ENCODE measurements at places on chromosomes 16 and 17. TPM values are rescaled to one million over a fixed set of nuclear protein-coding genes. Genes with fewer than 3 reads are reported as not detected.

DNA sequence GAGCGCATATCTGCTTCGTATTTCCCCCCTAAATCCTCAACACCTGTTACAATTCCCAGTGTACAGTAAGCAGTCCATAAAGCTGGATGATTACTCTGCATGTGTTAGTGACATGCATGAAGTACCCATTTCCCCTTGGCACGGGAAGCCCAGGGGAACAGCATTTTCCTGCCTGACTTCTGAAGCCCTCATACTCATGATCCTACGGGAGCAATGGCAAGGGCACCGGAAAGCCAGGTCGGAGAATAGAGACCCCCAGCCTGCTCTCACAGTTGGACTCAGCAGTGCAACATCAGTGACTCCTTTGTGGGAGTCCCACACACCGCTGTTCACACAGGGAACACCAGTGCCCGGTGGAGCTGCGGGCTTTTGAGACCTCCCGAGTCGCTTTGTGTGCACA lies 336.9 kb downstream of the CDH13 start:
- no peak overlapping the region for H3K4me3 ChIP-seq
- DNase-seq, result no peak
- no peaks in the 10 kb centered on the region for H3K4me1 ChIP-seq
- H3K27me3 ChIP-seq, result no peaks in the 10 kb centered on the region

DNA sequence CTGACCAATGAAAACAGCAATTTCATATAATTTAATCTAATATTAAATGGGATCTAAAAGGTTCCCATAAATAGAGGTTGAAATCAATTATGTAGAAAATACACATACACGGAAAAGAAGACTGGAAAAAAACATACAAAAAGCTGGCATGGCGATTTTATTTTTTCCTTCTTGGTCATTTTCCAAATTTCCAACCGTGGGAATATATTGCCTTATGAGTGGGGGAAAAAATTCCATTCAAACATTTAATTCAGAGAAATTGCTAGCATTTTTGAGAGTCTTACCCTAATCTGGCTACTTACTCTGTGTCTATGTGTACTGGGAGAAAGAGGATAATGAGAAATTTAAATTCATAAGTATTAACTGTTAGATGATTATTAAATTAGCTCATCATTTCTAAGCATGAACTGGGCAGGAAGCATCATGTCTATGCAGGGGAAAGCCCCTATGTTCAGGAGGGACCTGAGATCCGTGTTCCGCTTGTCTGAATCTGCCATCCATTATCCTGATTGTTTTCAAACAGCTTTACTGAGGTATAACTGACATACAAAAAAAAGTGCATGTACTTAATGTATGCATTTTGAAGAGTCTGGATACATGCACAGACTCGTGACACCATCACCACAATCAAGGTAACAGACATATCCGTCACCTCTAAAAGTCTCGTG lies 145.2 kb downstream of the XYLT1 start:
- H3K27me3 ChIP-seq, result no peaks in the 10 kb centered on the region
- DNase-seq, result no peak
- no peaks in the 10 kb centered on the region for H3K36me3 ChIP-seq
- no peak overlapping the region for H3K27ac ChIP-seq
- peaks cover 43% of the 10 kb centered on the region for H3K4me1 ChIP-seq

- DNase-seq, result no peak
- H3K36me3 ChIP-seq, result peaks cover 23% of the 10 kb centered on the region
- no peak overlapping the region for H3K27ac ChIP-seq
- peaks cover 3% of the 10 kb centered on the region for H3K4me1 ChIP-seq
These were observed 2.0 kb downstream of the GPS1 start for GRCh38 chr17:82053556-82054263.

DNA sequence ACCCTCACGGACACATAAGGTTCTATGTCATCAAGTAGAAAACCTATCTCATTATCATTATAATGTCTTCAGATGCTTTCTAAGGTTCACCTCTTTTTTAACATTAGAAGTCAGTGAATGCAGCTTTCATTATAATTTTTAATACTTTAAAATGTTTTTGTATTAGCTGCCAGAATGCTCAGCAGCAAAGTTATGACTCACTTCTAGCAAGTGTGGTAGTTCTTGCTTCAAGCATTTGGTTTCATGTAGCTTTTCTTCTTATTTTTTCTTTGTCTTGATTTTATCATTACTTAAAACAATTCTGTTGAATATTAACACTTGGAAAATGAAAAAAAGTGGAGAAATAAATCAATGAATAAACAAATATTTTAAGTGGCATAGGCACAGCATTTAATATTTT lies 23.4 kb downstream of the LPCAT2 start:
- H3K36me3 ChIP-seq, result no peaks in the 10 kb centered on the region
- H3K27ac ChIP-seq, result no peak overlapping the region
- H3K4me1 ChIP-seq, result peaks cover 21% of the 10 kb centered on the region
- H3K27me3 ChIP-seq, result no peaks in the 10 kb centered on the region
- no peak overlapping the region for H3K4me3 ChIP-seq

DNA sequence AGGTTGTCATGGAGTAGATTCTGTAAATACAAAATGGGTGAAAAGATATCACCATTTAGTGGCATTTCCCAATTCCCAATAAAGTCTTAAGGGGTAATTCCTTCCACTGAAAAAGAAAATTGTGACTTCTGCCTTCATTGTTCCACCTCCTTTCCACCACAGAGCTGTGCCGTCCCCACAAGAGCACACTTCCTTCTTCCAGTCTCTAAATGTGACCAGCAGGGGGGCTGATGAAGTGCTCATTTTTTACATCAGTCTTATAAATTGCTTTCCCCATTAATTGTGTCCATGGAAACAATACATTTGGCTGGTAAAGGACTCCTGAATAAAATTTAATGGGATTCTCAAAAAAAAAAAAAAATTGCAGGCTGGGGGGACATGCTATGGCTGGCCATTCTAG lies 260.8 kb upstream of the PSMD7 start:
- no peak overlapping the region for H3K4me3 ChIP-seq
- H3K4me1 ChIP-seq, result no peaks in the 10 kb centered on the region
- no peak overlapping the region for H3K27ac ChIP-seq
- no peak for DNase-seq
- no peaks in the 10 kb centered on the region for H3K36me3 ChIP-seq

DNA sequence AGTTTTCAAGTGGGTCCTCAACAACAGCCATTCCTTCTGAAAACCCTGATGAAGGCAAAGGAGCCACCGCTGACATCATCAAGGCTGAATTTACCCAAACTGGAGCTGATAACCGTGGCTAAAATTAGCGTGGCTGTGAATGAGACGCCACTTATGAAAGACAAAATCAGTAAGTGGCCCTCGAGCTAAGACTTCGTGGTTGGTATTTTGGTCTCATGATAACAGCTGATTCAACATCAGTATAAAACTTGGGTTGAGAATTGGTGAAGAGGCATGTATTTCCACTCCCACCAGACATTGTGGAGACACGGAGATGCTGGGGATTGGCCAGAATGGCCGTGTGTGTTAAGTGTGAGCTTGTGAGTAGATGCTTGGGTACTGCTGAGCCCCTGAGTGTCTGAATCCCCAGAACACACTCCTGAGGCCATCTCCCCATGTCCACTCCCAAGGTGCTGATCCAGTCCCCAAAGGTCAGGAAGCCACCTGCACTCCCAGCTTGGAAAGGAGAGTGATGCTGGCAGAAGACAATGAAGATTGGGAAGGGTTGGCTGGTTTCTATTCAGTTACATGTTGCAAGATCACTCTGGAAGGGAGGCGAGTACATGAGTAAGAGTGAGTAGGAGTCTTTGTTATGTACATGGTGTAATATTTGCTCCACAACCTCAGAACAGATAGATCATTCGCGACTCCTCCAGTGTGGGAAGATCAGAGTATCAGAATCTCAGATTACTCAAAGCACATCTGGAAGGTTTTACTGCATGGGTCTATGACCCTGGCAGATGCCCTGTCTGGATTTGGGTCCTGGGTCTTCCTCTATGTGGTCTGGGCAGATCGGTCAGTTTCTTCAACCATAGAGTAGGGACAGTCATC lies 207.7 kb downstream of the HS3ST3A1 start:
- H3K27me3 ChIP-seq, result no peaks in the 10 kb centered on the region
- no peak overlapping the region for H3K4me3 ChIP-seq
- no peak overlapping the region for H3K27ac ChIP-seq
- no peak for DNase-seq
- H3K4me1 ChIP-seq, result peaks cover 3% of the 10 kb centered on the region

GRCh38 chr17:51355441-51356410 lies 95.4 kb downstream of the UTP18 start:
- no peaks in the 10 kb centered on the region for H3K36me3 ChIP-seq
- no peaks in the 10 kb centered on the region for H3K27me3 ChIP-seq
- H3K27ac ChIP-seq, result no peak overlapping the region
- no peak for DNase-seq
- no peaks in the 10 kb centered on the region for H3K4me1 ChIP-seq

- no peaks in the 10 kb centered on the region for H3K36me3 ChIP-seq
- H3K4me3 ChIP-seq, result no peak overlapping the region
- H3K27ac ChIP-seq, result no peak overlapping the region
- DNase-seq, result no peak
These were observed 28.5 kb upstream of the SLC38A8 start for GRCh38 chr16:84071121-84071520.

GRCh38 chr17:59892251-59892923 lies 356 bp downstream of the TUBD1 start:
- H3K27ac ChIP-seq, result peak overlapping the region; percentile 97
- H3K4me3 ChIP-seq, result peak overlapping the region; percentile 91
- H3K27me3 ChIP-seq, result no peaks in the 10 kb centered on the region

- H3K27ac ChIP-seq, result no peak overlapping the region
- H3K27me3 ChIP-seq, result no peaks in the 10 kb centered on the region
- H3K4me3 ChIP-seq, result no peak overlapping the region
- no peak for DNase-seq
- peaks cover 24% of the 10 kb centered on the region for H3K4me1 ChIP-seq
These were observed 15.3 kb downstream of the CCL11 start for GRCh38 chr17:34300652-34301370.

DNA sequence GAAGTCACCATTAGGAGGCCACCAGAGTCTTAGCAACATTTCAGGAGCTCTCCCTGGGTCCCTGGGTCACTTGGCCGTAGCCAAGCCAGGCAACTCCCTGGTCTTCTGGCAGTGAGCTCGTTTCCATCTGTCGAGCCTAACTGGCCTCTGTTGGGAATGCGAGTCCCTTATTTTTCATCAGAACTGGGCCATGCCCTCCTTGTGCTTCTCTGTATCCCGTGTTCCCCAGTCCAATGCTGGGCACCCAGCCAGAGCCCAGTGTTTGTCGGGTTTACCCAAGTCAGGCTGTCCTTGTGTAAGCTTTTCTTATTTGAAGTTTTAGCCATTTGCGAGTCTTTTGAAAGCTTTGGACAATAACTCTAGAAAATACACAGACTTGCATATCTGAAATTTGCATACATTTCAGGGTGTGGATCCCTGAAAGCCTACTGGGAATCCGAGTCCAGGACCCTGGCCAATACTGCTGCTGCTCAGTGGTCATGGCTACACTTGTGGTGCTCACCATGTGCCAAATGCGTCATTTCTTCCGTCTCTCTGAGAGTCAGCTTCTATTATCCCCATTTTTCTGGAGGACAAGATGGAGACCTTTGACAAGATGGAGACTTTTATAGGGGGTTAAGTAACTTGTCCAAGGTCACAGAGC lies 81.6 kb upstream of the LGALS9 start:
- no peaks in the 10 kb centered on the region for H3K27me3 ChIP-seq
- H3K27ac ChIP-seq, result peak overlapping the region; percentile 30
- H3K4me3 ChIP-seq, result no peak overlapping the region
- no peaks in the 10 kb centered on the region for H3K36me3 ChIP-seq
- no peaks in the 10 kb centered on the region for H3K4me1 ChIP-seq

DNA sequence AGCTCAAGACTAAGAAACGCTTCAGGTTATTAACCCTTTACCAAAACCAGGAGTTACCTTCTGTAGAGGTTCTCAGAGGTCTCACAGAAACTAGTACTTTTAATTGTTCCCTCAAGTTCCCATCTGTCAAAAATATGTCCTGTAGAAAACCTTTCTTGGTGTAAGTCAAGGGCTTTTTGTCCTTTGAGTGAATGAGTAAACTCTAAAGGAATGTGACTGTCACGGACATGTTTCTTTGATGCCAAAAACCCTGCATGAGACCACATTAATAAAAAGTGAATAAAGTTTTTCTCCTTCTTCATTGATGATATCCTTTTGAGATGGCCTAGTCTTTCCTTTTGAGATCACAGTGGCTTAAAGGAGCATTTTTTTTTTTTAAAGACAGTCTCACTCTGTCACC lies 102.9 kb downstream of the NLK start:
- H3K36me3 ChIP-seq, result no peaks in the 10 kb centered on the region
- no peaks in the 10 kb centered on the region for H3K27me3 ChIP-seq
- H3K4me3 ChIP-seq, result no peak overlapping the region

GRCh38 chr16:50942143-50942542 lies 200.3 kb downstream of the CYLD start:
- H3K27me3 ChIP-seq, result no peaks in the 10 kb centered on the region
- H3K36me3 ChIP-seq, result no peaks in the 10 kb centered on the region
- no peaks in the 10 kb centered on the region for H3K4me1 ChIP-seq
- no peak for DNase-seq

GRCh38 chr16:4233431-4233830 lies 8.4 kb downstream of the SRL start:
- no peak overlapping the region for H3K4me3 ChIP-seq
- no peaks in the 10 kb centered on the region for H3K36me3 ChIP-seq
- no peaks in the 10 kb centered on the region for H3K27me3 ChIP-seq
- DNase-seq, result no peak
- no peaks in the 10 kb centered on the region for H3K4me1 ChIP-seq

- no peak overlapping the region for H3K27ac ChIP-seq
- H3K4me3 ChIP-seq, result no peak overlapping the region
- H3K36me3 ChIP-seq, result no peaks in the 10 kb centered on the region
- no peaks in the 10 kb centered on the region for H3K27me3 ChIP-seq
- no peak for DNase-seq
- H3K4me1 ChIP-seq, result no peaks in the 10 kb centered on the region
These were observed 68.6 kb downstream of the HAPSTR1 start for GRCh38 chr16:9159839-9160550.

DNA sequence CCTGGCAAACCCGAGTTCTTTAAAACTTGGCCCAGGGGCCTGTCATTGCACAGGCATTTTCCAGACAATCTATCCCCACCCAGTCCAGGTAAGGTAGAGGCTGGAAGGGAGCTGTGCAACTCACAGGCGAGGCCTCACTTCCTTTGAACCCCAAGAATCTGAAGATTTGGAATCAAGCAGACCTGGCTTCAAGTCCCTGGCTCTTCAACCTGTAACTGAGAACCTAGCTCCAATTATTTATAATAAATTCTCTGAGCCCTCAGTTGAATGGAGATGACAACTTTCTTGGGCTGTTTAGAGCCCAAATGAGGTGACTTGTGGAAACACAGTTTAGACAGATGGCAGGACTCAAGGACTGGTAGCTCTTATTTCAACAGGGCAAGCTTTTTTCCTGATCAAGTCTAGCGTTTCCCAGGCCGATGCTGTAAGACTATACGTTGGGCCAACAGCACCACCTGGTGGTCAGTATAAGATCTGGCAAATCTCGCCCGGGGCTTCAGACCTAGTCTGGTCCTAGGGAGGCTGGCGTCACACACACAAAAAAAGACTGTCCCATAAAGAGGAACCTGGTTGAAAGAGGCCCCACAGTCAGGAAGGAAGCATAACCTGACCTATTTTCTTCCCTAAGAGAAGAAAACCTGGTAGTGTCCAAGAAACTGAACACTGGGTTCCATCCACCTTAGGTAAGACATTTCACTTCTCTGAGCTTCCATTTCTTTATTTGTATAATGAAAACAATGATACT lies 117.9 kb downstream of the C17orf67 start:
- no peak overlapping the region for H3K27ac ChIP-seq
- no peaks in the 10 kb centered on the region for H3K27me3 ChIP-seq
- no peak overlapping the region for H3K4me3 ChIP-seq
- H3K36me3 ChIP-seq, result no peaks in the 10 kb centered on the region
- peaks cover 6% of the 10 kb centered on the region for H3K4me1 ChIP-seq

FOXF1 gene
- not detected for total RNA-seq

IRF8 gene
- 30.3 TPM for total RNA-seq

NETO2 gene
- total RNA-seq, result 3.3 TPM

CA4 gene
- total RNA-seq, result 1.0 TPM

DHRS7C gene
- not detected for total RNA-seq

ADORA2B gene
- total RNA-seq, result 3.6 TPM

NPIPA8 gene
- total RNA-seq, result 0.42 TPM

PRR35 gene
- total RNA-seq, result not detected
